ENCODE measurements at places on chromosomes 5 and 9. TPM values are rescaled to one million over a fixed set of nuclear protein-coding genes. Genes with fewer than 3 reads are reported as not detected.

Gene LHX3
- total RNA-seq = under 0.01 TPM

Gene PCDHAC1
- total RNA-seq = 0.29 TPM

Gene IQGAP2
- 0.36 TPM for total RNA-seq

Gene STPG3
- 0.36 TPM for total RNA-seq

Gene SH3TC2
- 0.72 TPM for total RNA-seq

Gene SPOCK1
- 221 TPM for total RNA-seq

Gene GDA
- total RNA-seq = not detected

DNA sequence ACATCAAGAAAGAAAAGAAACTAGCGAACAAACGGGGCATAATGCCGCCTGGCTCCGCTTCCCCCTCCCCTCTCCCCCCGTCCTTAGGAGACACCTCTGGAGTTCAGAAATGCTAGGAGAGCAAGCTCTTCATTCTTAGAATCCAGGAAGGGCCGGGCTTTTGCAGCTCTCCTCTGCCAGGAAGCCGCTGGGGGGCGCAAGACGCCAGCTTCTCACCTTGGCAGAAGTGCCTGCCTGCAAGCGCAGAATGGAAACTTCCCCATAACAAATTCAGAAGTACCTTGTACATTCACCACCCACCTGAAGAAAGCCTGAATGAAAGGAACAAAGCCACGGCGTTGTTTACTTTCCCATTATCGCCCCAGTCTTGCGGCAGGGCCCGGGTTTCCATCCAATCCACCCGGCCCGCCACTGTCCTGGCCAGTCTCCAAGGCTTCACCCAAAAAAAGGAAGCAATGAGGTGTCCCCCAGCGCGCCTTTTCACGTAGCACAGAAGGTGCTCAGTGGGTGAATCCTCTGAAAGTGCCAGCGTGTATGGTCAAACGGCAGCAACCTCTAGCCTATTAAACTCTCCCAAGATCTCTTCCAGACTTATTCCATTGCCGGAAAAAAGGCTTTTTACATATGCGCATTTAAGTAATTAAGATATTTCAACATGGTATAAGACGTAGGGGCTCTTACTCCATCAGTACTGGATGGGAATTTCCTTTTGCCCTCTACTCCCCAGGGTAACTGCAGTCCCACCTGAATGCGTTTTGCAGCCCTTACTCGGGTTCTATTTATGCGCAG is 1.6 kb upstream of the GADD45G start:
- peak; percentile 96 for DNase-seq

DNA sequence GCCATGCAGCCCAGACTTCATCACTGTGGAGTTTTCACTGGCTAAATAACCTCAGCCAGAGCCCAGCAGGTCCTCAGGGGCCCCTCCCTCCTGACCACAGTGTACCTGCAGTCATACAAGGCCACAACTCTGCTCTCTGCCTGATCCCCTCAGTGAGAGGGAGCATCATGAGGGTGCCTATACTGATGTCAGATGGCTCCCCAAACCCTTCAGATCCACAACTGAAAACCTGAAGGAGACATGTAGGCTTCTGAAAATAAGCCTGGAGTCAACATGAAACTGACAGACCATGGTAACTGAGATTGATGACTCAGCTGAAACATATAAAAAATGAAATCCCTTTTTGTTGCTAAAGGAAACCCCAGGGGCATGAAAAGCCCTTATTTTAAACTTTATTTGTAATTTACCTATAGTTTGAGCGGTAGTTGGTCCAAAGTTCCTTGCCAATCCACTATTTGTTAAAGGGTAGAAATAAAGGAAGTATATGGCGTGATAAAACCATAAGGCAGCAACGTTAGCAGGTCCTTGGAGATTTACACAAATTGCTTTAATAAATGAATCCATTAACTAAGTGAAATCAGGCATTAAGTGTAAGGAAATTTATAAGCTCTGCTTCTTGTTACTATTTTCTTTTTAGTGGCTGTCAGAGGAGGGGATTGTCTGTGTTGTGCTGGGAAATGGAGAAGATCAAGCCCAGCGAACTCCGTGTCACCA is 68.3 kb downstream of the FGF1 start:
- no peak for DNase-seq

GRCh38 chr5:174571662-174572397 is 152.6 kb upstream of the MSX2 start:
- peak; percentile 15 for DNase-seq

- no peak for DNase-seq
Observed at GRCh38 chr9:16045651-16046280, 492.9 kb downstream of the CCDC171 start.

DNA sequence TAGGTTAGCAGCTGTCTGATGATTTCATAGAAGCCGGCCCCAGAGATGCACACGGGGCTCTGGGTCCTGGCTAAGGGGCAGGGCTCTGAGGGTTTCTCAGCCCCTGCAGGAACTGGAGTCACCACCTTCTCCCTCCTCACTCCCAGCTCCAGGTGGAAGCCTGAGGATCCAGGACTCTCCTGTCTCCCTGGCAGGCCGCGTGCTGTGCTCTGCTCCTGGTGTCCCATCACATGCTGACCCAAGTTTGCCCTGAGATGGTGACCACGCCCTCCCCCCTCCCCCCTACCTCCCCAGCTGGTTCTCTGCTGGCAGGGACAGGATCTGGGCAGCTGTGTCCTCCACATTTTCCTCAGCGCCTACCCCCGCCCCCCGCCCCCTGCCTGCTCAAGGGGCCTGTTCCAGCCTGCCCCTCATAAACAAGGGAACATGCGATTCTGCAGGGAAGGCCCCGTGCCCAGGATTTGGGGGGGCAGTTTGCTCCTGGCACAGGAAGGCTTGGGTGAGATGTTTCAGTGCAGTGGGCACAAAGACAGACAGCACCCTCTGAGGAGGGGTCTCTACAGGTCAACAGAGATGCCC is 87.4 kb downstream of the PSD2 start:
- DNase-seq = no peak

DNA sequence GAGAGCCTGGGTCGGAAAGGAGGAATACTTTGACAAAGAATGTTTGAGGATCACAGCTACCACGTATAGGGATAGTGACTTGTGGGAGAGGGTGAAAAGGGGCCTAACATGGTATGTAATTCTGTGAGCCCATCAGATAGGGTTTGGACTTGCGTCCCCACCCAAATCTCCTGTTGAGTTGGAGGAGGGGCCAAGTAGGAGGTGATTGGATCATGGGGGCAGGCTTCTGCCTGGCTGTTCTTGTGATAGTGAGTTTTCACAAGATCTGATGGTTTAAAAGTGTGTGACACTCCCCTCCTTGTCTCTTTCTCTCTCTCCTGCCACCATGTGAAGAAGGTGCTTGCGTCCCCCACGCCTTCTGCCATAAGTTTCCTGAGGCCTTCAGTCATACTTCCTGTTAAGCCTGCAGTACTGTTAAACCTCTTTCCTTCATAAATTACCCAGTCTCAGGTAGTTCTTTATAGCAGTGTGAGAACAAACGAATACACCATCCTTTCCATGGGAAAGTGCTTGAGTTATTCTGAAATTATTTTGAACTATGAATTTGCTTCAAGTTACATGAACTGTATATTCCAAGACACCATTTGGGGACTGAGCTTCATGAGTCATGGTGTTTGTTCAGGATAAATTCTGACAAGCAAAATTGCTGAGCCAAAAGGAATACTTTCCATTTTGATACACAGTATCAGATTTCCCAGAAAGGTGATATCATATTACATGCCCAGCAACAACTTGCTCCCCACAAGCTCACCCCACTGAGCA is 68.8 kb upstream of the SSBP2 start:
- DNase-seq = peak; percentile 88

DNA sequence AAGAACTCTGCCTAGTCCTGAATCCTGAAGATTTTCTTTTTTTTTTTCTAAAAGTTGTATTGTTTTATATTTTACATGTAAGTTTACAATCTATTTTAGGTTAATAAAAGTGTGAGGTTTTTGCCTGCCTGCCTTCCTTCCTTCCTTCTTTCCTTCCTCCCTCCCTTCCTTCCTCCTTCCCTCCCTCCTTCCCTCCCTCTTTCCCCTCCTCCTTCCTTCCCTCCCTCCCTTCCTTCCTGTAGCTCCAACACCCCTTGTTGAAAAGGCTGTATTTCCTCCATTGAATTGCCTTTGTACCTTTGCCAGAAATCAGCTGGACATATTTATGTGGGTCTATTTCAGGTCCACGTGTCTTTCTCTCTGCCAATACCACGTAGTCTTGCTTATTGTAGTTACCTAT is 46.6 kb downstream of the CACNA1B start:
- DNase-seq = no peak

DNA sequence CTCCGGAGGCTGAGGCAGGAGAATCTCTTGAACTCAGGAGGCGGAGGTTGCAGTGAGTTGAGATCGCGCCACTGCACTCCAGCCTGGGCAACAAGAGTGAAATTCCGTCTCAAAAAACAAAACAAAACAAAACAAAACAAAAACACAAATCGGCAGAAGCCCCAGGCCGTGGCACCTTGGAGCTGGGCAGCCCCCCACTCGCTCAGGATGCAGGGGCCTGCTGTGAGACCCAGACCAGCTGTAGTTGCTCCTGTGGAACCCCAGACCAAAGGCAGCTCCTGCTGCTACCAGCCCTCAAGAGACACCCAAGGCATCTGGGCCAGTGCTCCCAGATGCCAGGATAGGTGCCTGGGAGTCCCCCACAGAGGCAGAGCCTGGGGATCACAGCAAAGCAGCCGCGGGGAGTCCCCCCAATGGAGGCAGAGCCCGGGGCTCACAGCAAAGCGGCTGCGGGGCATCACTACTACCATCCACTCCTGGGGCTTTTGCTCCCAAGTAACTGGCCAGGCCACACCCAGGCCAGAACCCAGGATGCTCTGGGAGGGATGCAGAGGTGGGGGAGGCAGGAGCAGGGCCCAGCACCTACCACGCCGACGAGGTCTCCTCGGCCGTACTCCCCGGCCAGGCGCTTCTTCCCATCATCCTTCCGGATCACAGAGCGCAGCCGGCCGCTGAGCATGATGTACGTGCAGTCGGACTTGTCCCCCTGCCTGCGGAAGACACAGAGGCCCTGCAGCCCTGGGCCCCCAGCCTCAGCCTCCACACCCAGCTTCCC is 37.7 kb upstream of the NSMF start:
- DNase-seq = peak; percentile 86

- no peak for DNase-seq
Observed at GRCh38 chr5:65103756-65104440, 335.2 kb downstream of the CWC27 start.

GRCh38 chr9:36999728-37000333 is 34.2 kb downstream of the PAX5 start:
- no peak for DNase-seq

DNA sequence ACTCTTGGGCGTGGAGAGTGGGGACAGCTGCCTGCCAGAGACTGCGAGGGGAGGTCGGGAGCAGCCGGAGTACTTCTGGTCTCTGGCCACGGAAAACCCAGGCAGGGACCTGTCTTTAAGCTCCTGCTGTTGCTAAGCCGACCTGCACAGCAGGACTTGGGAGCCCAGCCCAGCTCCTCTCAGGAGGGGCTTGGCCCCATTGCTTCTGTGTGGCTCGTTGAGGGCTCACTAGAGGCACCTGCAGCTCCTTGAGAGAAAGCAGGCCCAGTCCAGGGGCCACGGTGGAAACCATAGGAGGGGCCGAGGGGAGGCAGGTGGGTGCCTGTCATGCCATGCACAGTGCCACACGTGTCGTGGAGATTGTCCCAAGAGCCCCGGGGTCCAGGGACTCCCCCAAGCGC is 3.3 kb upstream of the LCN2 start:
- peak; percentile 71 for DNase-seq

GRCh38 chr9:112140936-112141335 is 34.2 kb downstream of the SUSD1 start:
- DNase-seq = no peak

DNA sequence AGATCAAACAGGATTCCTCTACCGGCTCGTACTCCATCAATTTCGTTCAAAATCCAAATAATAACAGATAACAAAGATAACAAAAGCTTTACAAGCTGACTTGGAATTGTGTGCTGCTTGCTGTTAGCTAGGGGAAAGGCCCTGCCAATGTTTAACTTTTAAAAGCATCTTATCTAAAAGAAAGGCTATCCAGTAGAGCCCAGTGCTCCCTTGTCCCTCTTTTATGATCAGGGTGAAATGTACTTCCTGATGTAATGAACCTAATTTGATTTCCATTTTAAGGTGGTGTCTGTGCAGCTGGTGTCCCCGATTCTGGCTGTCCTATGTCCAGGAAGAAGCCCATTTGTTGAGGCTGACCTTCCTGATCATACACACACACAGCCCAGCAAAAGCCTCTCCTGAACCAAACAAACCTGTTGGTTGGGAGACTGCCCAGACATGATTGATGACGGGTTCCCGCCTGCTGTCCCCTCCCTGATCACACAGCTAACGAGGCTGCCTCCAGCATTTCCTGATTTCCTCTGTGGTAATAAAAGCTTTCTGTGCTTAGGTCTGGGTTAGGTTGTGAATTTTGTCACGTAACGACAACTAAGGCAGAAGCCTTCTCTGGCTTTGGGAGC is 54.1 kb downstream of the PWWP2A start:
- DNase-seq = no peak

DNA sequence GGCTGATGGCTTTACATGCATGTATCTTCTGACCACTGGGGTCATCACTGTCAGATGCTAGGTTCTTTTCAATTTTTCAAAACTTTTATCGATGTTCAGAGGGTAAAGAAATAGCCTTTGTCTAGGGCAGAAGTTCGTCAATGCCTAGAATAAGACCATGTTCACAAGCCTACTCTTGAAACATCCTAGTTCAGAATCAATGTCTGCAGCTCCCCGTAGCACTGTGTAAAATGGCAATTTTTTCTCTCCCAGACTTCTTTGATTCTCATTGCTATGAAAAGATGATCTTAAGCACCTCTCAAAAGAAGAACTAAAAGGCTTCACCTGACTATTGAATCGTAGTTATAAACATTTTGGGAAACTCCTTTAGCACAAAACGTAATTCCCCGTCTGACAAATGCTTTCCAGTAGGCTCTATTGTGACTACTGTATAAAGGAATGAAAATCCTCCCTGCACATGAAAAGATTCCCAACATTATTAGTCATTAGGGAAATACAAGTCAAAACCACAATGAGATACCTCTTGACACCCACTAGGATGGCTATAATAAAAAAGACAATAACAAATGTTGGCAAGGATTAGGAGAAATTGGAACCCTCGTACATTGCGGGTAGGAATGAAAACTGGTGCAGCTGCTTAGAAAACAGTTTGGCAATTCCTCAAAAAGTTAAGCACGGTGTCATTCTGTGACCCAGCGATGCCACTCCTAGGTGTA is 263.5 kb downstream of the ARHGAP26 start:
- peak; percentile 75 for DNase-seq

DNA sequence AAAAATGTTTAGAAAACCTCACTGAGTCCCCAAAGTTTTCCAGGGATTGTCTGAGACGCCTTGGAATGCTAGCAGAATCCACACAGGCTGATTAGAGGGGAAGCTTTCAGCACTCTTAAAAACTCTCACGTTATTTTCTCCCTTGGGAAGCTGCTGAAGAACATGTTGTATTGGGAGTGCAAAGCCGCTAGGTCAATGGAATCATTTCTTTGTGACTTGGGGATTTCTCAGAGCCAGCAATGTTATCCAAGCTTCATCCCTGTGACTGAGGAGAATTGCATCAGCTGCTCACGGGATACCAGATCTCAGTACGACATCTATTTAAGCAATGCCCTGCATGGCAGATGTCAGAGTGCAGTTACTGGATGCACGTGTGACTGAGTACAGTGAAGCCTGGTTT is 426.4 kb upstream of the MPDZ start:
- DNase-seq = peak; percentile 52

- peak; percentile 84 for DNase-seq
Observed at GRCh38 chr9:134554373-134555093, 87.1 kb upstream of the COL5A1 start.

- DNase-seq = no peak
Observed at GRCh38 chr5:97425511-97425910, 242.5 kb upstream of the RIOK2 start.

Data from osteoblast (primary cell).